ENCODE measurements at places on chromosomes 12 and 14.

DNA sequence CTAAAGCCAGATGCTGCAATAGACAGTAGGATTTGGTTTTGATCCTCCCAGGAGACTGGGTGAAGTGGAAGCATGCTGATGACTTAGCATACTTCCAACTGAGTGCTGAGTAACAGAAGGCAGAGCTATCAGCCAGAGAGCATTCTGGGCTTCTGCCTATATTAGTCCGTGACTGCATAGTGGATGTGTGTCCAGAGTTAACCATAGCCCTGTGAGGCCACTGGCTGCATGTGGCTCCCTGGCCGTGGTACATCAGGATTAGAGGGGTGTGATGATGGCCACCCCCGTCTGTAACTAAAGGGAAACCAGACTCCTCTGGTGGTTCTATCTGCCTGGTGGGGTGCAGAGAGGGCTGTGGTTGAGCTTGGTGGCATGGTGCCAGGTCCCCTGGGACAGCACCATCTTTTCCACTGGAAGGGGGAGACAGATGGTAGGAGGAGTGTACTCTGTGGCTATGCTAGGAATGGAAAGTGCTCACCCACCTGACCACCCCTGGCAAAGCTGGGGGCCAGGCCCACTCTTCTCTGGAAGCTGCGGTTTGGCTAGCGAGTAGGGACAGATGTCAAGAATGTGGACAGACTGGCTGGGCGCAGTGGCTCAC lies 27.4 kb downstream of the ABCD4 start:
- no peak for DNase-seq

DNA sequence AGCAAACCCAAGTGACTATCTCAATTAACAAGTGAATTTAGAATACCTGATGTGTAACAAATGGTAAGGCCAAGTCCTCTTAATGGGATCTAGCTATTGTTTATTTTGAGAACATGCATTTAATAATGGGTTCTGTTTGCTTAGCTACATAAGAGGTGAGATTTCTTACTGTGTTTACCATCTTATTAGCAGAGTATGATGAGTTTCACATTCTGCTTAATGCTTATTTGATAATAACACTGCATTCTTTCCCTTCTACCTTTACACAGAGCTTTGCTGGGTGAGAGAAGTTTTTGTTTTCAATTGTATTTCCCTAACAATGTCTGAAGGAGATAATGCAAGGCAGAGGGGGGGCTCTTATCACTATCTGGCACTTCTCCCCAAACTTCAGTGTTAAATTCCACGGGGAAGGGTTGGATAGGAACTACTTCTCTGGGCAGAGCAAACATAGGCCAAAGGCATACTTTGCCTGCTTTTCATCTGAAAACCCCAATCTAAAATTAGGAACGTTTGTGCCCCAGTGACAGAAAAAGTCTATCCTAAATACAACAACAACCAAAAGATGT lies 129.0 kb upstream of the ATXN7L3B start:
- no peak for DNase-seq

- no peak for DNase-seq
These were observed 13.0 kb downstream of the ERG28 start for GRCh38 chr14:75647640-75648039.

GRCh38 chr14:48849741-48850322 lies 736.3 kb downstream of the RPS29 start:
- DNase-seq, result no peak

DNA sequence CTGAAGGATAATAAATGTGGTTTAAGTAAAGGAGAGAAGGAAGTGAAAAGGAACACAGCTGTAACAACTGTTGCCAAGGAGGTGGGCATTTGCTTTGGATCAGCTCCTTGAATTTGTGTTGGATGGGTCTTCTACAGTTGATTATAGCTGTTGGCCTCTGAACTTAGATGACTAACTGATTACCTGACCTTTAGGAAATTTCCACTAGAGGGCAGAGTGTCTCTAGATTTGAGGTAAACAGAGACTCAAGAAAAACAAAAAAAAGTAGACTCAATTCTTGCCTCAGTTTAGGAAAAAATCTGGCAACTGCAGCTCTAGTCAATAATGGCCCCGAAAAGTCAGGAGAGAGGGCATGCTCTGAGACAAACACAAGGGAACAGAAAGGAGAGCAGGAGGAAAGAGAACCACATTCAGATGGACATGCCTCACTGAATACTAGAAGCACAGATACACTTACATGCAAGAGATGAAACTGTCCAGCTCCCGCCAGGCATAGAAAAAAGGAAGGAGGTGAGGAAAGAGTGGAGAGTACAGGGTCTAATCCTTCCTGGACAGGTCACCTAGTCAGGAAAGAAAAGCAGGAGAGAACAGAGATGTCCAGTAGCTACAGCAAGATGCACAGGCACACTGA lies 20.6 kb downstream of the COX14 start:
- DNase-seq, result no peak

DNA sequence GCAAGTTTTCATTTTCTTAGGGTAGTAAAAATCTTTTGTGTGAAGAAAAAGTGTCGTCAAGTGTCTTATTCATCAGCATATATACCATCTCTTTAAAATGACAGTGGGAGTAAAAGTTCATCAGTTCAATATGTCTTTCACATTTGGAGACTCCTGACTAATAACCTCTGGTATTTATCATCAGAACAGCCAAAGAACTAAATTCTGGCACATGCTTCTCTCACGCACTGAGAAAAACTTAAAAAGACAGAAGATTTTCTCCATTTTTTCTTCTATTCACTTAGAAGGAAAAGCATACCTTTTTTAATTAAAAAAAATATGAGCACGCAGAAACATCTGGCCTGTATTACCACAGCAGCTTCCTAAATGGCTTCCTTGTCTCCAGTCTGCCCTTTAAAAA lies 265.7 kb downstream of the AKAP6 start:
- no peak for DNase-seq

- DNase-seq, result no peak
These were observed 12.4 kb downstream of the SMIM41 start for GRCh38 chr12:52091869-52092268.

- DNase-seq, result no peak
These were observed 126.0 kb upstream of the FRMD6 start for GRCh38 chr14:51525739-51526138.

- DNase-seq, result no peak
These were observed 228.4 kb upstream of the OTX2 start for GRCh38 chr14:57038689-57039088.

DNA sequence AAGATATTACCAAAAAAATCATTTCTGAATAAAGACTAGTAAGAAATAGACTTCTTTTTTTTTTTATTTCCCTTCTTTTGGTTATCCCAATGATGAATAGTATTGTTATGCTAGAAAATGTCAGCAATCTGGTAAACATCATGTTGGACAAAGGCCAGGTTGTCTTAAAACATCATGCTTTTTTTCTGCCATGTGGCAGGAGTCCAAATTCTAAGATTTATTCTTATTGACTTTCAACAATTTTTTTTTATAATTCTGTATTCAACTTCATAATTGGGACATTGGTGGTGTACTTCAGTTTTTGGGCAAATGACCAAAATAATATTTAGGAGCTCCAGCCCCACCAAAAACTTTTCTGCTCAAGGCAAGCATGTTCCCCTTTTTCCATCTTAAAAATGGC lies 10.5 kb downstream of the DCN start:
- DNase-seq, result no peak

- DNase-seq, result no peak
These were observed 194.3 kb upstream of the DAAM1 start for GRCh38 chr14:58994130-58994529.

DNA sequence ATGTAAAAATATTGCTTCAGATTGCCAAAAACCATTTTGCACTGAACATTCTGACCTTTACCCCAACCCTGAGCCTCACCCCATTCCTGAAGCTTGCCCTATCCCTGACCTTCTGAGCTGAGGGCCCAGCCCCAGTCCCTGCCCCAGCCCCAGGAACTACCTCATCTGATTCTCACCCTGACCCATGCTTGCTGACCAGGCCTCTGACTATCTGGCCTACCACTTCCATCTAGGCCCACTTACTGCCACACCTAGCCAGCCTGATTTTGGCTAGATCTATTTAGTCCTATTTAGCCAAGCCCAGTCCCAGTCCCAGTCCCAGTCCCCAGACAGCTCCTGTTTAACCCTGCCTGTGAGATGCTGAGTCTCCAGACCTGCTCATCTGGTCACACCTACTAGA lies 33.6 kb downstream of the OR10P1 start:
- no peak for DNase-seq

DNA sequence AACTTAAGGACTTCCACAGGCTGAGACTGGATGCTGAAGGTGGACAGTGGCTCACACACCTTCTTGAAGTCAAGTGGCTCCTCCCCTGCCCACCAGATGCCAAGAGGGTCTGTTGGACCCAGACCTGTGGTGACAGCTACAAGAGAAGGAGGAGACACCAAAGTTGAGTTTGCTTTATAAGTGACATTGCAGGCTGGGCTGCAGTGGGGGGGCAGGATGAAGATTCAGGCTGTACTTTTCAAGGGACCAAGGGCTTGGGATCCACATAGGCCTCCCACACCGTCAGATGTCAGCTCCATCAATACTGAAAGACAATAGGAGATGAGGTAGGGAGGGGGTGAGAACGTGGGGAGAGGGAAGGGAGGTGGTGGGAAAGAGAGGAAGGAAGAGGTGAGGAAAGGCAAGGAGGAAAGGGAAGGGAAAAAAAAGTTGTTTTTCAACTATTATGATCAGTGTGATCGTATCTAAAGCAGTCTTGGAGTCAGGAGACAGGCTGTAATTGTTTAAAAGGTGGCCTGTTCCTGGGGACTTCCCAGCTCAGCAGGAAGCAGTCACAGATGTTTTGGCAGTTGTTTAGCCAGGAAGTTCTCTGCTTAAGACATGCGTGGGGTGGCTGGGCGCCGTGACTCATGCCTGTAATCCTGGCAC lies 84.1 kb upstream of the RESF1 start:
- DNase-seq, result no peak

GRCh38 chr14:61430066-61430757 lies 108.8 kb downstream of the PRKCH start:
- DNase-seq, result no peak

DNA sequence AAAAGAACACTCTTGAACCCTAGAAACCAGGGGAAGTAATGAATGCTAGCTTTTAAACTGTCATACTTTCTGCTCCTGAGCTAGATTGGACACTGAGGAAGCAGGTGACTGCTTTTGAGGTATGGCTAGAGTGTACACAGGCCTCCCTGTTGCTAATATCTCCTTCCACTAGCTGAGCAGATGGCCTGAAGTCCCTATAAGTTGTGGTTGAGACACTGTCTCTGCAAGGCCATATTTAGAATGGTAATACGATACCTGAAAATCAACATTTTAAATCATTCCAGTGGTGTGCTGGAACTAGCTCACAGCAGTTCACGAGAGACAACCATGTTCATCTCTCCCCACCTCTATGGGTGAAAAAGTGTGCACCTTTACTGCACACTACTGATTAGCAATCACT lies 46.4 kb upstream of the BMP4 start:
- DNase-seq, result no peak

DNA sequence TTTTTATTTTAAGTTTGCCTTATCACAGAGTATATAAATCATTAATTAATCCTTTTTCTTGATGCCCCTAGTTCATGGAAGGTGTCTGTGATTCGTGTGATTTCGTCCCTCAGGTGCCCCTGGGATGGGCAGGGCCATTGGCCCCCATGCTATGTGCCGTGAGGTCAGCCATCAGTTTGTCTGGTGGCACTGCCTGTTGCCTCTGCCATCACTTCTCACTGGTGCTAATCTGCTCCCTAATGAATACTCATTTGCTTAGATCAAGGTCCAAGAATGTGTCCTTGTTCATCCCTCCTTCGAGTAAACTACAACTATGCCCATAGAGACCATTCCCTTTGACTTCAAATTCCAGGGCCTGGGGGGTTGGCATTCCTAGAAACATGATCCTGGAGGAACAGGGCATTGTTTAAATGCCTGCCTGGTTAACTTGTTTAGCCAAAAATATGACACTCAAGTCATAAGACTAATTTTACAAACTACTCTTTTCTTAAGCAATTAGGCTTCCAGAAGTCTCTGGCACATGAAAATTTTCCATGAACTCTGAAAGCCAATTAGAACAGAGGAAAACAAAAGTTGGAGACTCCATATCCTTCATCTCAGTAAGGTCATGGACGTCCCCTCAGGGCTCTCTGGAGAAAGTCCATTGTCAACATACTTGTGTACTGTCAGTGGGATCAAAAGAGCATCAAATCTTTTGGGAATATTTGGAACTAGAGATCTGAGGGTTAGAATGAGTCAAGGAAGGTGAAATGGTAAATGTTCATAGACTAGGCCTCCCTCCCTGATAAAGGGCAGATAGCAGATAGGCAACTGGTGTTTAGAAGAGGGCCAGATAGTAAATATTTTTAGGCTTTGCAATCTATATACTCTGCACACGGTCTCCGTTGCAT lies 90.9 kb upstream of the PLXNC1 start:
- no peak for DNase-seq

DNA sequence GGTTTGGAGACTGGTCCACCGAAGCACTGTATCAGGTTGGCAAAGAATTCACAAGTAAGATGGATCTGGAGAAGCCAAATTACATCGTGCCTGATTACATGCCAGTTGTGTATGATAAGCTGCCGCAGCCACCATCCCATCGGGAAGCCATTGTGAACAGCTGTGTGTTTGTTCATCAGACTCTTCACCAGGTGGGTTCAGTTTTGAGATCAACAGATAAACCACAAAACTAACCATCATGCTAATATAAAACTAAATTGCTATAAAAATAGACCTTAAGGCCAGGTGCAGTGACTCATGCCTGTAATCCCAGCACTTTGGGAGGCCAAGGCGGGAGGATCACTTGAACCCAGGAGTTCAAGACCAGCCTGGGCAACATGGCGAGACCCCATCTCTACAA lies 58.9 kb downstream of the HSP90AA1 start:
- no peak for DNase-seq

DNA sequence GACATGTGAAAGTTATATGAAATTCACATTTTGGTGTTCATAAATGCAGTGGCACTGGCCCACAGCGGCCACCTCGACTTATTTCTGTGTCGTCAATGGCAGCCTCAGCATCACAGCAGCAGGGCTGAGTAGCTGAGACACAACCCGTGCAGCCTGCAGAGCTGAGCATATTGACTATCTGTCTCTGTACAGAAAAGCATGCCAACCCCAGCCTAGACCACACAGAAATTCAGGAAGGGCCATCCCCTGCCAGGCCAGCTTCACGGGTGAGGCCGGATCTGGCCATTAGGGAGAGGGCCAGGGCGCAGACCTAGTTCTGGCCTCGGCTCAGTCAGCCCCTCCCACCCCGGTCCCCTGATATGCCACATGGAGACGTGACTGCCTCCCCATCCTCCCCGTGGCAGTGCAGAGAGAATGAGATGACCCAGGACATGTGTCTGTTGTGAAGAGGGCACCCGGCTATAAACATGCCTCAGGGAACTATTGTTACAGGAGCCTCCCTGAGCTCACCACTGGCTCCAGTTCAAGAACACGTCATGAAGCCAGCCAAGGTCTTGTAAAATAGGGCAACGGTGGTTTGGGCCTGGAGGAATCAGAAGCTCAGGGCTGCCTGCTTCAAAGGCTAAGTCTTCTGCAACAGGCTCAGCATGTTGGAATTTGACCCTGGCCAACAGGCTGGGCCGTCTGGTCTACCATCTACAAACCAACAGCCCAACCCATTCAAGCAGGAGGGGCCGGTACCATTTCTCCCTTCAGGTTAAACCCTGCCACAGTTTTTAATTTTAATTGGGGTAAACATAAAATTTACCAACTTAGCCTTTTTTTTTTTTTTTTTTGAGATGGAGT lies 25.5 kb downstream of the SCARB1 start:
- no peak for DNase-seq

GRCh38 chr12:124949066-124949465 lies 34.6 kb upstream of the UBC start:
- no peak for DNase-seq

Data from stimulated activated CD8-positive, alpha-beta memory T cell treated with anti-CD3 and anti-CD28 coated beads, Interleukin-7, amount 100 ng/mL, for 1 hour (primary cell).